ENCODE measurements at places on chromosomes 6 and 20.

GRCh38 chr20:14951105-14951504 lies 613.7 kb upstream of the FLRT3 start:
- no peak for DNase-seq

DNA sequence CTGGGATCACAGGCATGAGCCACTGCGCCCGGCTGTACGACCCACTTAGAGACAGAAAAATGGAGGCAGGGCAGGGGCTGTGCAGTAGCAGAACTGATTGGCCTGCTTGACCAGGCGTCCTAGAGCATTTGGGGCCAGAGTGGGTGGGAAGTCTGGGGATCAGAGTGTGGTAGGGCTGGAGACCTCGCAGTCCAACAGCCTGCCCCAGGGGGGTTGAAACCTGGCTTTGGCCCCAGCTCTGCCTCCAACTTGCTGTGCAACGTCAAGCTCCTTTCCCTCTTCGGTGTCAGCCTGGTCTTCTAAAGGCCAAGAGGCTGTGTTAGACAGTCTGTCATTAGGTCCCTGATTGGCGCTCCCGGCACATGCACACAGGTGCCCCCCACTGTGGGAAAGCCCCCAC lies 15.3 kb upstream of the SPDEF start:
- no peak for DNase-seq

GRCh38 chr6:5191722-5192121 lies 69.0 kb downstream of the LYRM4 start:
- DNase-seq, result no peak

GRCh38 chr6:150303256-150303655 lies 65.6 kb upstream of the IYD start:
- DNase-seq, result no peak

- peak; percentile 34 for DNase-seq
Observed at GRCh38 chr20:62860924-62861691, 514 bp downstream of the TCFL5 start.

DNA sequence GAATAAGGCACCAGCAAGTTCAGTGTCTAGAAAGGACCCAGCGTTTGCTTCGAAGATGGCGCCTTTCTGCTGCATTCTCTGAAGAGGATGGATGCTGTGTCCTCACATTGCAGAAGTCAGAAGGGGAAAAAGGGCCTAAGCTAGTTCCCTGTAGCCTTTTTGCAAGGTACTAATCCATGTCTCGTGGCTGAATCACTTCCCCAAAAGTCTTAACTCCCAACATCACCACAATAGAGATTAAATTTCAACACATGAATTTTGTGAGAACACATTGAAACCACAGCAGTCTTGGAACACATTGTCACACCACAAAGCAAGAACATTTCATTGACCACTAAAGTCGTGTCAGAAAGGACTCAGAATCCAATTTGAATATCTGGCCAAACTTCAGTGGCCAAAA lies 42.1 kb downstream of the KLHL31 start:
- no peak for DNase-seq

DNA sequence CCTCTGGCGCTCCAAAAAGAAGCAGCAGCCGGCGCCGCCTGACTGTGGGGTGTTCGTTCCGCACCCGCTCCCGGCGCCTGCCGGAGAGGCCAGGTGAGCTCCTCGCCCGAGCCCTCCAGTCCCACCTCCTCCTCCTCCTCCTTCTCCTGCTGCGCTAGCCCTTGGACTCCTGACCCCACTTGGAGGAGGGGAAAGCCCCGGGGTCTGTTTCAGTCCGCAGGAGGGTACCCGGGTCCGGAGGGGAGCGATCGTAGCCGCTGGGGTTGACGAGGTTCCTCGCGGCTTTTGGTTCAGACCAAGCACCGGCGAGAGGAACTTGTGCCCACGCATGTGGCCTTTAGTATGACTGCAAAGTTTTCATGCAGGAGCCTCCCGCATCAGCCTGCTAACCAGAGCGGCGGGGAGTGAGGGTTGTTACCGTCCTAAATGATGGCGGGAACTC lies 493 bp downstream of the CRYBG1 start:
- no peak for DNase-seq

GRCh38 chr20:54123587-54124180 lies 50.1 kb downstream of the CYP24A1 start:
- no peak for DNase-seq

GRCh38 chr6:110331816-110332215 lies 26.3 kb downstream of the METTL24 start:
- no peak for DNase-seq

GRCh38 chr6:20479526-20479925 lies 54.7 kb upstream of the CDKAL1 start:
- DNase-seq, result no peak

DNA sequence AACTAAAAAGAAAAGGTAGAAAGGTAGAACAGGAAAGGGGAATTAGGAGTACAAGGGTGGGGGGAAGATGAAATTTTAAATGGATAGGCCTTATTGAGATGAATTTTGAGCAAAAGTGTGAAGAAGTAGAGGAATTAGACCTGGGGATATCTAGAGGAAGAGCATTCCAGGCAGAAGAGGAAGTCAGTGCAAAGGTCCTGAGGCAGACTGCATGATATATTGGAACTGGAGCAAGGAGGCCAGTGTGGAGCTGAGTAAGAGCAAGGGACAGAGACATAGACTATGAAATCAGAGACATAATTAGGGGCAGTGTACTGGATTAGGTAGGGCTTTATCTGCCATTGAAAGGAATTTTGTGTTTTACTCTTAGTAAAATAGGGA lies 40.4 kb downstream of the MAPK14 start:
- DNase-seq, result no peak

DNA sequence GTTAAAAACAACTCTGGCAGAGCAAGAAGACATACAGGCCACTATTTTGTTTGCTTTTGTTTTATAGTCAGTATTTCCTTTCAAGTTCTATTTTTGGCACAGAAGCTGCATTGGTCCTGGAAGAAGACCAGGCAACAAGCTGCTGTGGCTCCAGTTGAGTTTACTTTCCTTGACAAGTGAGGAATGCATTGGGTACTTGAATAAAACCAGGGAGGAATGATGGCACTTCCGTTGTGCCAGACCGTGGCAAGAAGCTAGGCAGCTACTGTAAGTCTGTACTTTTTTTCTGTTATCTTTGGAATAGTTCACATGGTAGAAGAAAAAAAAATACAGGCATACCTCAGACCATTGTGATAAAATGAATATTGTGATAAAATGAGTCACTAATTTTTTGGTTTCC lies 66.3 kb downstream of the NCOA3 start:
- no peak for DNase-seq

DNA sequence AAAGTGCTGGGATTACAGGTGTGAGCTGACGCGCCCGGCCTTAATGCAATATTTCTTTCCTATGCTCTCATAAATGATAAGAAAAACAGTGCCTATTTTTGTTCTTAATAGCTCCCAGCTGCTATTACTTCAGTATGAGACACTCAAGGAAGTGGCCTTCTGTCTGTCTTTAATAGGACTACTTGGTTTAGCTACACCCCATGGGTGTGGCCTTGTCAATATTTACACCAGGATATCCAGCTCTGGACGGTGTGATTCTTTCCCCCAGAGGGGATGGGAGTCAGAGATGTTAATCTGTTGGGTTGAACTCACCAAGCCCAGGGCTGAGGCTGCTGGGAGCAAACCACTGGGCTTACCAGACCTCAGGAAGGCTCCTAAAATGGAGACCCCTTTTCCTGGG lies 134.2 kb downstream of the CEP57L1 start:
- no peak for DNase-seq
